ENCODE measurements at places on chromosomes 7 and 10.

DNA sequence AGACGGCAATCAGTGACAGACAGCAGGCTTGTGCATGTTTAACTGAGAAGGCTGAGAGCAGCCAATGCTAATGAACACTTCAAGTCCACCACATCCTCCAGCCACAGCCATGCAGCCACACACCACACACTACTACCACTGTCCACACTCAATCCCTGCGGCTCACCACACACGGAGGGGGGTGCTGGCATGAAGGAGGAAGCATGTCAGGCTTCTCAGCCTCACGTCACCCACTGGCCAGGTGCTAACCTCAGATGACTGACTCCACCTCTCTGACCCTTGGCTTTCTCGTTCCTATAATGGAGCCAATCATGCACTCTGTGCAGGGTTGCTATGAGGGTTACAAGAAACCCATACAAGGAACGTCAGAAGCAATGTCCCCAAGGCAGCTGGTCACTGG lies 165.4 kb upstream of the RNF32 start:
- DNase-seq: no peak

- DNase-seq: no peak
Measured at GRCh38 chr10:55358539-55358938, 557.5 kb upstream of the PCDH15 start.

DNA sequence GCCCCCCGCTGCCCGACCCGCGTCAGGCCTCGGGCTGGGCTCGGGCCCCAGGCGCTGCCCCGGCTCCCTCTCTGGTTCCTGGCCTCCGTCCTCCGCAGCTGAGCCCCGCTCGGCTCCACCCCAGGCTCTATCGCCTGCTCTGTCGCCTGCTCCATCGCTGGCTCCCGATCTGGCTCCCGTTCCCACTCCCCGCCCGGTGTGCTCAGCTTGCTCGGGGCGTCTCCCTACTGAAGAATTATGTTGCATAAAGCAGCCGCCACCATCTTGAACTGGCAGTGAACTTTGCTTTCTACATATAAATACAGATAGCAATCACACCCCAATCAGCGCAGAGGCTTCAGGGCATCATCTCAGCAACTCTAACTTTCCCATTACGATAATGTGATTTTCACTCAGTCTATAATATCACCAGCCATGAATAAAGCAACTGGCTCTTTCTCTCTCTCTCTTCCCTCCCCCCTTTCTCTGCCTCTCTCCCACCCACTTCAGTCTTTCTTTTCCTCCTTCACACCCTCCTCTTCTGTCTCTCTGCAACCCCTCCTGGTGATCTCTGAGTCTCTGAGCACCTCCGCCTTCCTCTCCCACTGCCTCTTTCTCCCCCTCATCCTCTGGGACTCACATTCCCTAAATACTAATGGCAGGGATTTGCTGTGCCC lies 43.3 kb upstream of the BTRC start:
- no peak for DNase-seq

DNA sequence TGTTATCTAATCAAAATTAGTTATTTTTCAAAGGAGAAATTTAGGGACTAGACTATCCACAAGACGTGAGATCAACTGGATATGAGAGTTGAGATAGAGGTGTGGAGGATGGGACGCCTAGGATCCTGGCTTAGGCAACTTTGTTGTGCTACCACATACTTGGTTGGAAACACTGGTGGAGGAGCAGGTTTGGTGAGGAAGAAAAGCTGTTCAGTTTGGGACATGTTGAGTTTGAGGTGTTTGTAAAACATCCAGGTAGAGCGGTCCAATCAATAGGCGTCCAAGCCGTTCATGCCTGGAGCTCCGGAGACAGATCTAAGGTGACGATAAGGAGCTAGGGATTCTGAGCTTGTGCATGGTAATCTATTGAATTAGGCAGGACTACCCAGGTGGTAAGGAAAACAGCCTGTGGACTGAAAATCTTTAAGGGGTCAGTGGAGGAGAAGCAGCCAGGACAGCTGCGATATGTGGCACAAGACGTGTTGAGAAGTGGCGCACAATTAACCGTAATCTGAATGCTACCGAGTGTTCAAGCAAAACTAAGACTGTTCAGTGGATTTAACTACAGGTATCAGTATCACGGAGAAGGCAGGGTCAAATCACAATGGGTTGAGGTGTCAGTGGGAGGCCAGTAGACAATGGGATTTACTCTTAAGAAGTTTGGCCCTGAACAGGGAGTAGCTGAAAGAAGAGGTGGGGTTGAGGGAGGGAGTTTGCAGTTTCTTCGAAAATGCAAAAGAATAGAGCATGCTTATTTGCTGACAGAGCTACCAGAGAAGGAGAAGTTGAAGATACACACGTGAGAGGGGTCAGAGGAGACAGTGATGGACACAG lies 16.1 kb upstream of the TRPV6 start:
- DNase-seq: no peak

- no peak for DNase-seq
Measured at GRCh38 chr7:132072873-132073272, 503.4 kb downstream of the PLXNA4 start.

- no peak for DNase-seq
Measured at GRCh38 chr10:5364374-5364773, 392 bp upstream of the UCN3 start.

Data from NCI-H1092 (cell line).